Activated naive CD4-positive, alpha-beta T cell treated with anti-CD3 and anti-CD28 coated beads, Interleukin-2, amount 50 U/mL, for 16 hours (primary cell): ENCODE measurements at places on chromosomes 2 and 18.

- DNase-seq = peak; percentile 17
These were observed 27.1 kb upstream of the ICOS start for GRCh38 chr2:203909261-203909967.

GRCh38 chr2:155266583-155266982, 568.1 kb downstream of the KCNJ3 start:
- no peak for DNase-seq

GRCh38 chr2:17759805-17760204, 5.9 kb downstream of the GEN1 start:
- DNase-seq = no peak

- no peak for DNase-seq
These were observed 265.8 kb downstream of the ALK start for GRCh38 chr2:29655391-29656086.

- DNase-seq = no peak
These were observed 23.3 kb upstream of the CREB1 start for GRCh38 chr2:207506426-207506825.

DNA sequence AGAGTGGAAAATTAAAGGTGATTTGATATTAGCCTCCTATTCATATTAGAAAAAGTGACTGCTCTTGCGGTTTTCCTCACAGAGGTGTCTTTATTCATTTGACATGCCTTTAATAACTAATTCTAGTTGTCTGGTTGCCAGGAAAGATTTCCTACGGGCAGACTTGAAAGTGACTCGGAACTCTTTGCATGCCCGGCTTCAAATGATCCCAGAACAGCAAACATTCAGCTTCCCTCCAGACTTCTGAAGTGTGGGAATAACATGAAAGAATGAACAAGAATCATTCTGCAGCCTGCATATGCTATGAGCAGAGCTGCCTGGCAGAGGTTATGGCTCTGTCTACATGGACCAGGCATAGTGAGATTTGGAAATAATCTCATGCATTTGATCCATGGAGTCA, 89.6 kb upstream of the PKDCC start:
- DNase-seq = no peak

DNA sequence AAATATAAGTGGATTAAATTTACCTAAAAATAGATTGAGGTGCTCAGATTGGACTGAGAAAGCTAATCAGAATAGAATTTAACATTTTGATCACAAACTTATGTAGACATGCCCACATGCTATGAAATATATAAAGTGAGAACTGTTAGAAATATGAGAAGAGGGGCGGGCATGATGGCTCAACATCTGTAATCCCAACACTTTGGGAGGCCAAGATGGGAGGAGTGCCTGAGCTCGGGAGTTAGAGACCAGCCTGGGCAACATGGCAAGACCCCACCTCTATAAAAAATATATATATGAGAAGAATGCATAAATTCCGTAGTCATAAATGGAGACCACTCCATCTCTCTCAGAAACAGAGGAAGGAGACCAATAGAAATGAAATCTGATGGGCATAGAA, 25.7 kb downstream of the NTSR2 start:
- DNase-seq = no peak

- no peak for DNase-seq
These were observed 107.0 kb downstream of the EXOC6B start for GRCh38 chr2:72718876-72719275.

- DNase-seq = peak; percentile 31
These were observed 6.1 kb upstream of the LBH start for GRCh38 chr2:30225131-30225762.

GRCh38 chr18:13501891-13502290, 224.5 kb downstream of the FAM210A start:
- DNase-seq = peak; percentile 31

DNA sequence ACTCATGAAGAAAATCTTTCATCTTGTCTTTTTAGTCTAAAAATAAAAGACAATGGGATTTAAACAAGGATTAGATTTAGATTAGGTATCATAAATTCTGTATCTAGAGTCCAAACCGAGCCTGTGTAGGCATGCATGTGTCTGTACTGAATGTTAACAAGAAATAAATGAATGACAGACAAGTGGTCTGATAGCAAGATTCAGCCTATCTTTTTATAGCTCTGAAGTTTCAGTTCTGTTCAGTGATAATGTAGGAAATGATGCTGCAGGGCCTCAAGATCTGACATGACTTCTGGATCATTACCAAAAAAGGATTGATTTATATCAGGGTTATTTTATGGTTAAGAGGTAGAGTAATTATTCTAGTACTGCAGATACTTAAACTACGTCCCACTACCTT, 137.0 kb upstream of the ATP5MC3 start:
- DNase-seq = no peak

DNA sequence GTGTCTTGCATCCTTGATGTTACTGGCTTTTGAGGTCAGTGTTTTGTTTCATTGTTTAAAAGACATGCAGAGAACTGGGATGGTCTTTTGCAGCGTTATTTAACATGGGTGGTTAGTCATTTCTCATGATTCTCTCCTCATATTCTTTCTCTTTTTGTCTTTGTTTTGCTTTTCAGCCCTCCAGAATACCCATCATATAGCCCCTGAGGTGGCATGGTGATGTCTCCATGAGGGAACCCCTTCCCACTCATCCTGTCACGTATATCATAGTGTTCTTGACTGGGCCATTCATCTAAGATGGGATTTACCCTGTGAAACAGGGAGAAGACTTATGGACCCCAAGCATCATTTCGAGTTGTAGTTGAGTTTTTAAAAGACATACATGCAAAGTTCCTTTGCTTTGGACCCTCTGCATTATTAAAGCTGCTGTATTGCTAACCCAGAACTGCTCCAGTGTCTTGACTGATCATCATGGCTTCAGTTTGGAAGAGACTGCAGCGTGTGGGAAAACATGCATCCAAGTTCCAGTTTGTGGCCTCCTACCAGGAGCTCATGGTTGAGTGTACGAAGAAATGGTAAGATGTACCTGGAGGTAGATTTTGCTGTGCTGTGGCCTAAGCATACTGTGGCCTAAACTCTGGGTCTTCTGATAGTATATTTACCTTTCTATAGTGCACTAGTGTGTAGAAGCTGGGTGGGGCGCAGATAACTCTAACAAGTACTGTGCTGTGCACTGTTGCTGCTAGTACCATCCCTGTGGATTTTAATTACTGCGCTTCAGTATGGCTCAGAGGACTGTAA, 1.4 kb downstream of the EHBP1 start:
- no peak for DNase-seq

- DNase-seq = no peak
These were observed 29.3 kb downstream of the ZC3H15 start for GRCh38 chr2:186515376-186515775.

GRCh38 chr2:75788902-75789301, 78.2 kb upstream of the GCFC2 start:
- no peak for DNase-seq

DNA sequence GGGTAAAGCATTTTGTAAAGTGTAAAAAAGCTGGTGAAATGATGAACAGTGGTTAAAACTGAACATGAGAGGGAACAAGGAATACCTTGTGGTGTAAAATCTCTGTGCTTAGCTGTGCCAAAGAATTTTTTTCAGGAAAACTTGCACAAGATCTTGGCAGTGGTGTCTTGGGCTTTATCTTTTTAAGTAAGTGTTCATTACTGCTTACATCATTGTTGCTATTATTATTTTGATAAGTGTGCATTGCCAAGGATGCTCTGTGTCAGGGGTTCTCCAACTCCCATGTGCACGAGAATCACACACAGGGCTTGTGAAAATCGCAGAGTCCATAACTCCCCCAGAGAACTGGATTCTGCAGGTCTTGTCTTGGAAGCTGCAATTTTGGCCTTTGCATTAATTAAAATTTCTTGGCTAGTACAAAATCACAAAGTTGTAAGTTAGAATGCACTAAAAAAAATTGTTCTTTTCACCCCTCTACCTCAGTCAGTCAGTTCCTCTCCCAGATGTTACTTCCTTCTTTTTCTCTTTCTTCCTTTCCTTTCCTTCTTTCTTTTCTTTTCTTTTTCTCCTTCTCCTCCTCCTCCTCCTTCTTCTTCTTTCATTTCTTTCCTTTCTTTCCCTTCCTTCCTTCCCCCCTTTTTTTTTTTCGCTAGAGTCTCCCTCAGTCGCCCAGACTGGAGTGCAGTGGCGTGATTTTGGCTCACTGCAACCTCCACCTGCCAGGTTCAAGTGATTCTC, 37.8 kb downstream of the GATA6 start:
- DNase-seq = no peak

DNA sequence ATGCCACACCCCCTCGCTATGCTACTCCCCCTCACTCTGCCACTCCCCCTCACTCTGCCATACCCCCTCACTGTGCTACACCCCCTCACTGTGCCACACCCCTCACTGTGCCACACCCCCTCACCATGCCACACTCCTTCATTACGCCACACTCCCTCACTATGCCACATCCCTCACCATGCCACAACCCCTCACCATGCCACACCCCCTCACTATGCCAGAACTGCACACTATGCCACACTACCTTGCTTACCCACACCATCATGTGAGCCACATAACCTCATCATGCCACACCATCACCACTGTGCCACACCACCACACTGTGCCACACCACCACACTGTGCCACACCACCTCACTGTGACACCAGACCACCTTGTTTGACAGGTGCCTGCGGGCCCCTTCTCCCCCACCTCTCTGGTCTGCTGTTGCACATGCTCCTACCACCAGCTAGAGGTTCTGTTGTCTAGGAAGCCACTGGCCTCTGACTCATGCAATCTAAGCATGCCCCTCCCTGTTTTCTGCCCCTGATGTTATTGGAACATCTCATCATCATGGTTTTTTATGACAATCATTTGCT, 22.0 kb downstream of the MARCHF4 start:
- no peak for DNase-seq

- DNase-seq = no peak
These were observed 182.8 kb downstream of the PIK3C3 start for GRCh38 chr18:42137693-42138375.

DNA sequence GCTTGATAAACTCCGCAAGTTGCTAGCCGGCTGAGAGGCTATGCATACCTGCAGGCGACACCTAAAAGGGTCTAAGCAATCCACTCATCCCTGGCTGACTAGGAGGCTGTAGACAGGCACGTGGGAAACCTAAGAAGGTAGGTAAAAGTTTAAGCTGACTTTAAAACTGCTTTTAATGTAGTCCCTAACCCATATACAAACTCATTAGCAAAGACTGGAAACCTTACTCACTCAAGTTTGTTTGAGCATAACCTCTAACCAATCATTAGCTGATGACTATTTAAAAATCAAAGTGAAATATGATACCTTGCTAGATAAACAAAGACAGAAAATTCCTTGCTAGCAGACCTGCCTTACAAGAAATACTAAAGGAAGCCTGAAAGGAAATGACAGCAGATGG, 106.4 kb downstream of the EXOC6B start:
- no peak for DNase-seq

GRCh38 chr2:23456881-23457760, 72.1 kb downstream of the KLHL29 start:
- DNase-seq = no peak

DNA sequence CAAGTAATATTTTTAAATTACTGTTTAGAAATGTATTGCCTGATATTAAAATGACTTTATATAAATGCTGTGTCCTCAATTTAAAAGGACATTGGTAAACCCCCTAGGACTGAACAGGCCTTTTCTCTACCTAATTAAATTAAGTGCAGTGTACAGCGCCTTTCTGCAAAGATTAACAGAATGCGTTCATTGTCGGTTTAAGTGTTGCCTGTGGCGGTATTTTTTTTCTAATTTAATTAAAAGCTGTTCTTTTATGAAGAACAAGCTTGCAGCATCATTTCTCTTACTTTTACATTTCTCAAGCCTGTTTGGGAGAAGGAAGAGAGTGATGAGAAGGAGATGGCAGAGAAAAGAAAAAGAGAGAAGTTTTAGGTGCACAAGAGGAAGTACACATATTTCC, 344.9 kb downstream of the CPS1 start:
- DNase-seq = no peak

DNA sequence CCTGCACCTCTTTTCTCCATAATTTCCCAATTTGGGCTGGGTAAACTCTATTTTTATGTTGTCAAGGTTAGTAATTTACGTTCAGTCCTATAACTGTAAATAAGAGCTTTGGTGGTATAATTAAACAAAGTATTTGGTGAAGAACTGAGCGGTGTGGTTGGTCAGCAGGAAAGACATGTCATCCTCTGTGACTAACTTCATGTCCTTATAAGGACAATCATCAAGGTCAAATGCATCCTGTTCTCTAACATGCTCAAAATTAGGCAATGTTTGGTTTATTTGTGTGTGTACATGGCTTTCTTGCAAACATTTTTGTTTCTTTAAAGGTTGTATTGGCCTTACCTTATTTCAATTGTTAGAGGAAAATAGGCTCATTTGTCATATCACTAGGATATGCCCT, 121.5 kb upstream of the NABP1 start:
- DNase-seq = no peak

DNA sequence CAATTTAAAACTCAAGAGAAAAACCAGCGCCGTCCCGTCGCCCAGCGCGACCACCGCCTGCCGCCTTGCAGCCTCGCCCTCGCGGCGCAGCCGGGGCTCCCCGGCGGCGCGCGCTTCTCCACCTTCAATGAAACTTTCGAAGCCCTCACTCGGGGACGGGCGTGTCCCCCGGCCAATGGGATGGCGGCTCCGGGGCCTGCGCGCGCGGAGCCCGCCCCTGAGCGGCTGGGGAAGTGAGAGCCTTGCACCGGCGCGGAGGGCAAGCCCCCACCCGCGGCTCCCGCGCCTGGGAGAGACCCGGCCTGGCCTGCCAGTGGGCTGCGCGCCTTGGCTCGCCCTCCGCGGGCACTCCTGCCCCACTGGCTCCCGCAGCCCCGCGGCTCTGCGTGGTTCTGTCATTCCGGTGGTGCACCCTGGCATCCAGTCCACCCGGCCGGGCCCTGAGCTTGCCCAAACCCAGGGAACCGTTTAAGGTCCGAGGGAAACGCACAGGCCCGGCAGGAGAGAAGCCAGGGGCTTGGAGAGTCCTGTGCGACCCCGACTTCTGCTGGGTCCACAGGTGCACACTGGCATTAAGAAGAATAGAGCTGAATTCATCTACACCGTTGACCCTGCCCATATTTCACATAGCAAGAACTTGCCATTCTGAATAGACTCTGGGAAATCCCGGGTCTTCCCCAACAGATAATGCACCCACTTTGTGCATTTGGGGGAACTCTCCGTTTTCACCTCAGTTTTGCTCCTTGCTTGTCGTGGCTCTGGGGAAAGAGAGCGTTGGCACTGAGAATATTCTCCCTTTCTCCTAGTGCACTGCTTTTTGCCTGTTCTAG, at the start of gene PIEZO2:
Gene PIEZO2, minus strand, starts transcription at position 129 of the 830 bp plus-strand sequence. CDS start 981 bp downstream, outside the sequence.
- no peak for DNase-seq

- DNase-seq = no peak
These were observed 46.3 kb downstream of the ADCYAP1 start for GRCh38 chr18:950882-951495.

- no peak for DNase-seq
These were observed at the start of gene TFPI for GRCh38 chr2:187554011-187554703. Gene TFPI, minus strand, starts transcription at chr2:187554435. Its CDS starts 50,667 bp downstream, at chr2:187503768.

DNA sequence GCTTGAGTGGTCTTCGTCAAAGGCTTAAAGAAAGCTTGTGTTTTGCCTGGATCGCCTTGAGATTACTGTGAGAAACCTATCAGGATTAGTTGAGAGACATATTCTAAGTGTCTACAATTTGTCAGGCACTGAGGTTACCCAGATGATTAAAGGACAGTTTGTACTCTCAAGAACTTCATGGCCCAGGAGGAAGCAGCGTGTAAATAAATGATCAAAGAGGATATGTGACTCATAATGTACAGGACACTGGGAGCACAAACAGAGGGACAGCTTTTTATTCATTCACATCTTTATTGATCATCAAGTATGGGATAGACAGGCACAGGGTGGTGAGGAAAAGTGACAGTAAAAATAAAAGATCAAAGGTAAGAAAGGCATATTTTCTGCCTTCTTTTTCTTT, 152.6 kb upstream of the FSHR start:
- no peak for DNase-seq

GRCh38 chr2:209340522-209340921, 83.3 kb upstream of the MAP2 start:
- DNase-seq = no peak
